Memory B cell (primary cell): ENCODE measurements at places on chromosomes 3 and 15.

DNA sequence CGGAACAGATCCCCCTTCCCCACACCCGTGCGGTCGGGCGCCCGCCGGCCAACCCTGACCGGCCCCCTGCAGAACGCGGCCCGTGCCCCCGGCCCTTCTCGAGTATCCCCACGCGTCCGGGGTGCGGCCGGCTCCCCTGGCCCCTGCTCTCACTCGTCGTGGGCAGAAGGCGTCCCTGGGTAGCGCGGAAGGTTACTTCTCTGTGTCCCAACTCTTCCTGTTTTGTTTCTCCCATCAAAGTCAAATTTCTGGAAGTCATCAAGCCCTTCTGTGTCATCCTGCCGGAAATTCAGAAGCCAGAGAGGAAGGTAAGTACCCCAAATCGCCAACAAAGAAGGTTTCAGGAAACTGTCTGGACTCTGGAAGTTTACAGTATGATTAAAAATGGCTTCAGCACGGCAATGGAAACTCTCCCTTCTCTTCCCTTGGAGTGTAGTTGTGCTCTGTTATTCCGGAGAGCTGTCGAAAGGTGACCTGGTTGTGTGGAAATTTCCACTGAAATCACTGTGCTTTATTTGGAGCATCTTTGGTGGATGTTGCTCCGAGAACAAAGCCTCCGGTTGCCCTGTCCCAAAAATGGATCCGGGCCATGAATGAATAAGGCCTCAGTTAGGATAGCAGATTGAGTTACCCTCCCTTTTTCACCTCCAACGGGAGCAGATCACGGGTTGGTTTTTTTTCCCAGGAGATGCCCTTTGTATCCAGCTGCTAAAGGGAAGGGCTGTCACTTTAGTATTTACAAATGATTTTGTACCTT, 536 bp downstream of the SEC61A1 start:
- H3K4me3 ChIP-seq, result peak overlapping the region; percentile 97
- peaks cover 33% of the 10 kb centered on the region for H3K4me1 ChIP-seq
- peak overlapping the region; percentile 94 for H3K27ac ChIP-seq
- DNase-seq, result no peak

GRCh38 chr15:33988384-33988783, 20.1 kb downstream of the CHRM5 start:
- no peak overlapping the region for H3K4me3 ChIP-seq
- H3K27ac ChIP-seq, result no peak overlapping the region
- peaks cover 2% of the 10 kb centered on the region for H3K4me1 ChIP-seq
- no peaks in the 10 kb centered on the region for H3K27me3 ChIP-seq
- DNase-seq, result no peak

DNA sequence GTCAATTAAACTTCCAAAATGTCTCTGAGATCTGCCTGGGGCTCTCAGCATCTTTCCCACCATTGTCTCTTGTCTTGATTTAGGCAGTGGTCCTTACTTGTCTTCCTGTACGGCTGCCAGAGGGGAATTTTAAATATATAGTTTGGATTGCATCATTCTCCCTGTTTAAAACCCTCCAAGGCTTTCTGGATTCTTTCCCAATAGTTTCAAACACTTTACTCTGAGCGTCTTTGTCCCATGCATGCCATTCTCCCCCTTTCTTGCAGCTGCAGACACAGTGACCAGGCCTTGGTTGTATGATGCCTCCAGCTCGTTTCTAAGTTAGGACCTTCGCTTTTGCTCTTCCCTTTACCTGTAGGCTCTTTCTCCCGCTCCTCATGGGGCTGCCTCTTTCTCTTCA, 323.3 kb upstream of the CTNNB1 start:
- no peaks in the 10 kb centered on the region for H3K36me3 ChIP-seq
- no peaks in the 10 kb centered on the region for H3K4me1 ChIP-seq
- peaks cover 3% of the 10 kb centered on the region for H3K27me3 ChIP-seq
- H3K4me3 ChIP-seq, result no peak overlapping the region
- no peak for DNase-seq

DNA sequence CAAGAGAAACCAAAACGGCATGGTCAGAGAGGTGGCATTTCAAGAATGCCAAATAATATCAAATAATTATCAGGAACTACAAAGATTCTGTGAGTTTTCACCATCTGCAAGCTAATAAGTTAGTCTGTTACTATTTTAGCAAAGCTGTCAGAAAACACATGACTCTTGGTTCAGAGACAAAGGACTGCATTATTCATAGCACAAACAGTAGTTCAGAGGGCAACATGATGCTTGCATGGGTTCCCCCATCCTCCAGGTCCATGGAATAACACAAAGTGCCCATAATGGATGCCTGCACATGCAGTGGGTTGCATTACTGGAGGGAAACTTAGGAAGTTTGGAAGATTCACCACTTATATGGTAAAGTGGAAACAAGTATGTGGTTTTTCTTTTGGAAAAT, 228.8 kb upstream of the ALCAM start:
- H3K4me1 ChIP-seq, result peaks cover 4% of the 10 kb centered on the region
- H3K27ac ChIP-seq, result no peak overlapping the region
- H3K4me3 ChIP-seq, result no peak overlapping the region
- no peak for DNase-seq
